ENCODE measurements at places on chromosomes 2 and 18. TPM values are rescaled to one million over a fixed set of nuclear protein-coding genes. Genes with fewer than 3 reads are reported as not detected.

DNPEP gene
- total RNA-seq: 60.4 TPM

TMEM163 gene
- total RNA-seq: 0.10 TPM

HOXD3 gene
- 0.11 TPM for total RNA-seq

DLX1 gene
- 2.7 TPM for total RNA-seq

TMEM178A gene
- total RNA-seq: 0.10 TPM

ERICH2 gene
- total RNA-seq: not detected

SLC23A3 gene
- total RNA-seq: 0.29 TPM

PARD6G gene
- 3.4 TPM for total RNA-seq

MC4R gene
- total RNA-seq: not detected

DYSF gene
- total RNA-seq: 0.55 TPM
